ENCODE measurements at places on chromosomes 11 and 22.

DNA sequence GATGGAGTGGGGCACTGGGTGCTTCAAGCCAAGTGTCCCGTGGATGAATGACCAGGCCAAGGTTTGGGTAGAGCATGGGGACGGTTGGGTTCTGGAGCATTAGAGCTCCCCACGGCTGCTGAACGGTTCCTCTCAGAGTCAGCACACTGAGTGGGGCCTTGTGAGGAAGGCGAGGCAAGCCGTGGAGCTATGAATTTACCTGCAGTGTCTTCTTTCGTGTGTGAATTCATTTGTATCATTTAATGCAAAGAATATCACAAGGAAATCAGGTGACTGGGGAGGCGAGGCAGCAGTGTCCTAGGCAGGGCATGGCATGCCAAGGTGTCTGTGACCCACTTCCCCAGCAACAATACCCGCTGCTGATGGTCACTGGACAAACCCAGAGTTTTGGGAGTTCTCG, 343.5 kb upstream of the B3GAT1 start:
- DNase-seq: no peak

GRCh38 chr22:39805117-39805516, 88.4 kb downstream of the ENTHD1 start:
- DNase-seq: no peak

DNA sequence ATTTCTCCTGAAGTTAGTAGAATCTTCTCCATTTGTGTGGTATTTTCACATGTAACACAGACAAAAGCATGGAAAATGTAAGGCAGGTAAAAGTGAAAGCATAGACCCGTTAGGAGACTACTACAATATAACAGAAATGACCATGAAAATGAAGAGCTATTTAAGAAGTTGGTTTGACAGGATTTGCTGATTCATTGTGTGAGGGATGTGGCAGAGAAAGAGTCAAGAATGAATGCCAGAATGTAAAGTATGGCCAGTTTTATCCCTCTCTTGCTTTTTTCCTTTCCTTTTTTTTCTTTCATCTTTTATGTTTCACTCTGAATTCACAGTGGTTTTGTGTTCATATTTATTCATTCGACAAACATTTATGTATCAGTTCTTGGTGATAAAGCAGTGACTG, 115.9 kb downstream of the ARFGAP2 start:
- DNase-seq: no peak

DNA sequence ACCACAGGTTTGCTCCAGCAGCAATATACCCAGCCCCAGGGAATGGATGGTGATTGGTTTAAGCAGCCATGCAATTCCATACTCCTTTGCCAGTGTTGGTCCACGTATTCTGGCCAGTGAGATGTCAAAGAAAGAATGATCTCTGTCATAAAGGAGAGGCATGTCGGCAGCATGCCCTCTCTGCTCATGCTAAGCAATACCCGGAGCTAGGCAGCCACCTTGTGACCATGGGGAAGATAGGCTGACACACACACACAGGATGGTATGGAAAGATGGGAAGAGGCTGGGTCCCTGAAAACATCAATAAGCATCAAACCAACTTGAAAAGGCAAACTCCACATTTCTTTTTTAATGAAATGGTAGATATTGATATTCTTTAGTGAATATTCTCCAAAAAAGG, 5.1 kb downstream of the ABCC8 start:
- no peak for DNase-seq

- DNase-seq: no peak
These were observed 20.2 kb downstream of the SPATA19 start for GRCh38 chr11:133825156-133825555.

DNA sequence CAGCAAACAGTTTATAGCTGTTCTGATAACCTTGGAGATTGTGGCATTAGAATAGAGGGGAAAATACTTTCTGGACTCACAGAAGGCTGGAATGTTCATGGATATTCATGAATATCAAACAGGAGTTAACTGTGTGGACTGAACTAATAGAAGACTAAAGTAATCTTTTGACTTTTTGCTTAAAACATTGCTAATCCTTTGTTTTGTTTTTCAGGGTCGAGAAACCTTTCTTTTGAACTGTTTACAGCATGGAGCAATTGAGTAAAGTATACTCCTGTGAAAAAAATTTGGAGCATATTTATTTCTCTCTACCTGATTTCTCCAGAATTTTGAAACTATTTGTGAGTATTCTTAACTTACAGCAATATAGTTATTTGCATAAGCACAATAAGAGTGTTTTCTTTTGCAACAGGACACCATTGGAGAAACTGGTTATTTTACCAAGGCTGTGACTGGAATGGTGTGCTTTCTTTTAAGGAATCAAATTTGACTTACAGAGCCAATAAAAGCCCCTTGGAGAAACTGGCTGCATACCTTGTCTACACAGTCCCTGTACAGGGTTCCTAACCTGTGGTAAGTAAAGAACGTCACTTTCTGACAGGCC, 821.6 kb downstream of the TBC1D22A start:
- no peak for DNase-seq
